ENCODE measurements at places on chromosomes 2 and 18. TPM values are rescaled to one million over a fixed set of nuclear protein-coding genes. Genes with fewer than 3 reads are reported as not detected.

DNA sequence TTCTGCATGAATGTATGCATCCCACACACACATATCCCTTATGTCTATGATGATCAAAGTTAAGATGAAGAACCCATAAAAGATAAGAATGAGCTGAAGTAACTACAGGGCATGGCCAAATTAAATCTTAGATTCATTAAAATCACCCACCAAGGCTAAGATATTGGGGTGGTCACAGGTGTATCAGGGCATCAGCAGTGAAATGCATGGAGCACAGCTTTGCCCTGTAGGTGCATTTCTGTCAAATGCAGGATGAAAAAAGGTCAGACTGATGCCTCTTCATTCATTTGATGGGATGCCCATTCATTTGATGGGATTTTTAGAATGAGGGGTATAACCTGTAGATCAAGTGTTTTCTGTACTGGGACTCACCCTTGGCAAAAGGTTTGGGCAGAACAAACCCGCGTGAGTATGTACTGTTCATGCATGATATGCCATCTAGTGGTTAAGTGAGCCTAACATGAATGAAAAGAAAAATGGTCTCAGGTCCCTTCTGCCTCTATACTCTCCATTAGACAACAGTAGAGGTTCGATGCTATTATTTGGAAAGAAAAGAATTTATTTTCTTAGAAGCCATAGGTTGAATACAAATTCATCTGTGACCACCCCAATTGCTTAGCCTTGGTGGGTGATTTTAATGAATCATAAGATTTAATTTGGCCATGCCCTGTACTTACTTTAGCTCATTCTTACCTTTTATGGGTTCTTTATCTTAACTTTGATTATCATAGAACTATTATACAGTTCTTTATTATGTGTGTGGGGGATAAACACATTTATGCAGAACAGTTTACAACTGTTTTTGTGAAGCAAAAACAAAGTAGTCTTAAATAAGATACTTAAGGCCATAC is 43.2 kb upstream of the NOSTRIN start:
- DNase-seq, result peak; percentile 20

The CCDC148 gene
- 0.22 TPM for polyA plus RNA-seq

DNA sequence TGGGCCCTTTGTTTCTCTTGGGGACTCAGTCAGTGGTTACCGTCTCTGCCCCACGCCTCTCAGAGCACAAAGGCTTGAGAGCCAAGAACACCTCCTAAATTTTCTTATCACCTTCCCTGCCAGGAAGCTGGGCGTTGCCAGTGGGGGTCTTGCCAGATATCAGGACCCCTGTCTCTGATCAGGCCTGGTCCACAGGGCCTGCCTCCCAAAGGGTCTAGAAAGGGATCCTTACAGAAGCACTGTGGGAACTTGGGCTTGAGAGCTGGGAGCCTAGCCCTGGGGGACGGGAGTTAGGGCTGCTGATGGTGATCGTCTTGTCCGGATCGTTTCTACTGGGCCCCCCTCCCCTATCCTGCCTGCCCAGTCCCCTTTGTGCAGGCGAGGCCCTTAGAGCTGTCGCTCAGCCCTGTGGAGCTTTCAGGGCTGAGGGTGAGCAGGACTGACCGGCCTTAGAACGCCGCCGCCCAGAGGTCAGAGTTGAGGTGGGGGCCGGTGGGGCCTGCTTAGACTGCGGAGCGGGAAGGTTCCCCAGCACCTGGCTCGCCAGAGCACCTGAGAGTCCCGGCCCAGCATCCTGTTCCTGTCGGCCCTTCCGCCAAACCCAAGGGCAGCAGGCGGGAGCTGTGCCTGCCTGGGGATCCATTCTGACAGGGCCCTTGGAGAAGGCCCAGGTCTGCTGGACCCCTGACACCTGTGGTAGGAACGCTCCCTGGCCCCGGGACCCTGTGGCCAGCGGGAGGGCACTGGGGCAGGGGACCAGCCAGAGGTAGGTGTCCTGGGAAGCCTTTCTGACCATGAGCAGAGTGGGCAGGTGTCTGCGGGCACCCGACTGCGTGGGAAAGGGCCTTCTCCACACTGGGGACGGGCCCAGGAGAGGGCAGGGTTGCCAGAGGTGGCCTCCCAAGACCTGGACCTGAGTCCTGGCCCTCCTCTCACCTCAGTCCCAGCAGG is 956 bp downstream of the ESPNL start:
- DNase-seq, result no peak

- DNase-seq, result no peak
Observed at GRCh38 chr2:231672617-231673347, 35.5 kb upstream of the PTMA start.

DNA sequence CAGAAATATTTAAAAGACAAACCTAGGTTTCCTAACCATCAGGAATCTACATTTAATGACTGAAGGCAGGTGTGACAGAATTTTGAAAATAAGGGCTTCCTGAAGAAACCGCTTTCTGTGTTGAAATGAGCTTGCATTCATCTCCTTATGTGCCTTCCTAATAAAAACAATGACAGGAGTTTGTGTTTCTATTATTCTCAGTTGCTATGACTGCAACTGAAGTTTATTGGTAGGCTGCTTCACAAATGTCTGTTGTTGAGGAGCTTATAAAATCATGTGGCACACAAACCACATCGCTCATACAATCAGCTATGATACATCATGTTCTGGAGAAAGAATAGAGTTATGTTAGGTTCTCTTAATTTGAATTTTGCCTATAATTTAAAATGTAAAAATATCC is 362.7 kb upstream of the SLC8A1 start:
- DNase-seq, result no peak

DNA sequence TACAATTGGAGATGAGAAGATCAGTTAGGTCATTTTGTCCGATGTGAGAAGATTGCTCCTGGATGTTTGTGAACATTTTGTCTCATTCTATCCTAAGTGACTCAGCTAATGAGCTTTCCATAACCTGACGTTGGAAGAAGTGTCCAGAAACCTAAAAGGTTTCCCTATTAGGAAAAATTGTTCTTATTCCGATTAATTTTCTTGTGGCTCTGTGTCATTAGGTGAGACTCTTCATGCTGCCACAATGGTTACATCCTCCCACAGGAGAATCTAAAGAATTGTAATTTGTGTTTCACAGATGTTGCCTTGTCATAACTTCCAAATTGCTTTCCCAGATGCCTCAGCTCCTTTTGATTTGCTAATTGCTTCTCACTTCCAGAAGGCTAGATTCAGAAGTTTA is 261.0 kb upstream of the APCDD1 start:
- DNase-seq, result no peak

The WNT6 gene
- polyA plus RNA-seq, result not detected

DNA sequence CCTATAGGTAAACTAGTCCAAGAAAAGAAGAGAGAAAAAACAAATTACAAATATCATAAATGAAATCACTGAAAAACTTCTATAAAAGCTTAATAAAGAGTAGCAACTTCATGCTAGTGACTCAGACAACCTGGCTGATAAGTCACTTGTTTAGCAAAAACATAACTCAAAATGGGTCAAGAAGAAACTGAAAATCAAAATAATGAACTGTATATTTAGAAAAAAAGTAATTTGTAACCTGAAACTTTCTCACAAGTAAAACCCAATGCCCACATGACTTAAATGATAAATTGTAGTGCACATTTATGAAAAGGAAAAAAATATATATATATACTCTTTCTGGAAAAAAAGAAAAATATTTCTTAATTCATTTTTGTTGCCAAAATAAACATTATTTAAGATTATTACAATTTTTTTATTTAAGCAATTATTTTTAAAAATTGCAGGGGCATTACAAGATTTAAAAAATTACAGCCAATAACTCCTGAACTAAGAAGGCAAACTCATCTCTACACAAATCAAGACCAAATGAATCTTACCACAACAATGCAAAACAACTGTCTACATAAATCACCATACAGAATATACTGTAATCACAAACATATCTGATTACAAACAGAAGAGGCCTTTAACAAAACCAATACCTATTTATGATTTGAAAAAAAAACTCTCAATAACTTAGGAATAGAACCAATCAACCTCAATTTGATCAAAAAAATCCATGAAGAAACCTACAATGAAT is 406.3 kb downstream of the CDH7 start:
- DNase-seq, result no peak

DNA sequence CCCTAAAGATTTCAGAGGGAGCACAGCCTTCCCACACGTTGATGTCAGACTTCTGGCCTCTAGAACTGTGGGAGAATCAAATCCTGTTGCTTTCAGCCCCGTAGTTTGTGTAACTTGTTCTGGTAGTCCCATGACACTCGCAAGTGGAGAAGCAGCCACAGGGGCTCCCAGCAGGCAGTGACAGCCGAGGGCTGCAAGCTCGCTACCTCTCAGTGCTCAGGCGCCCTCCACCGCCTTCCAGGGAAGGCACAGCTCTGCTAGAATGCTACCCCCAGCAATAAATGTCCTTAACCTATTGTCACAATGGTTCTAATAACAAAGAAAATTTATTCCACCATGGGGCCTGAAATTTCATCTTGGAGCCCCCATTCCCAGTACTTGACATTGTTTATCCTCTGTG is 143.1 kb upstream of the ZNF236 start:
- DNase-seq, result no peak

The AGXT gene
- not detected for polyA plus RNA-seq

DNA sequence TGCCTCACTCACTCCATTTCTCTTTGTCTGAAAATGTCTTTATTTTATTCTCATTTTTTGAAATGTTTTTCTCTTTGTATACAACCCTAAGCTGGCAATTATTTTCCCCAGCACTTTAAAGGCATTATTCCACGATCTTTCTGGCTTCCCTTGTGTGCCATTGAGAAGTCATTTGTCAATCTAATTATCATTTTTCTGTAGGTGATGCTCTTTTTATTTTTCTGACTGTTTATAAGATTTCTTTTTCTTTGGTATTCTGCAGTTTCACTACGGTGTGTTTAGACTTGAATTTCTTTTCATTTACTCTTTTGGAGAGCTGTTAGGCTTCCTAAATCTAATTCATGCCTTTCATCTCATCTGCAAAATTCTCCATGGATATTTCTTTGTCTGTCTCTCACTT is 8.1 kb downstream of the SCYGR4 start:
- no peak for DNase-seq

The MROH2A gene
- not detected for polyA plus RNA-seq

The DPY30 gene
- 79.1 TPM for polyA plus RNA-seq

DNA sequence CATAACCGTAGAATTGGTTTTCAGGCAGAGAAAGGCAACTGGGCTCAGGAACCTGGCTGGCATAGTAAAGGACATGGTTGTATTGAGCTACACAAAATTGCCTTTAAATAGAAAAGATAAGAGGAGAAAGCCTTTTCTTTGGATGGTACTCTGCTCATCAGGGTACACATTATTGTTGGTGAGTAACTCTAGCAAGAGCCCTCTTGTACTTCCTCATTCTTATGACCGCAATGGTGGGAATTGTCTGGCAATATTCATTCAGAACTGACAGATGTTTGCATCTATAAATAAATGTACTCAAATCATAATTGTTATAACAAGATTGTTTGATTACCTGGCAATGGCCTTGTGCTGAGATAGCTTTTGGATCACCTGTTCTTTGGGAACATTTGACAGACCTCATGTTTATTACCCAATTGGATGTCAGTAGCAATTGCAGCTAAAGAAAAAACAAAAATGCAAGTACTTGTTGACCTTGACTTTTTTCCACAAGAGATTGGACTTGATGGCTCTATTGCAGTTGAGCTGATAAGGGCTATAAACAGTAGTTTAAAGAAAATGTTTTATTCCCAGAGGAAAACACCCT is 43.9 kb downstream of the MEIS1 start:
- DNase-seq, result no peak

DNA sequence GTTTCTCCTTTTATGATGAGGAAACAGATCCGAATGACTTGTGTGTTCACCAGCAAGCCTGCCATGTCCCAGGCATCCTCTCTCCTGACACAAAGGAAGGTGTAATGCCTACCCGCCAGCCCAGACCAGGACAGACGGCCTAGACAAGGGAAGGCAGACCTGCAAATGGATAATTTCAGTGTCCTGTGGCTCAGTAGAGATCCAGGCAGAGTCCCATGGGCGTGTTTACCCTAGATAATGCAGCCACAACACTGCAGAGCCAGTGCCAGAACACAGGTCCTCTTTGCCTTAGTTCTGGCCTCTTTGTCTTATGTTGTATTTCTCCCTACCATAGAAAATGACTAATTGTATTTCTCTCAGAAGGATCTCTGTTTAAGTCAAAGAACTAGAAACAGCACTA is 12.7 kb downstream of the TRAPPC12 start:
- no peak for DNase-seq

- DNase-seq, result peak; percentile 54
Observed at GRCh38 chr2:200479692-200480265, 30.1 kb downstream of the KCTD18 start.

DNA sequence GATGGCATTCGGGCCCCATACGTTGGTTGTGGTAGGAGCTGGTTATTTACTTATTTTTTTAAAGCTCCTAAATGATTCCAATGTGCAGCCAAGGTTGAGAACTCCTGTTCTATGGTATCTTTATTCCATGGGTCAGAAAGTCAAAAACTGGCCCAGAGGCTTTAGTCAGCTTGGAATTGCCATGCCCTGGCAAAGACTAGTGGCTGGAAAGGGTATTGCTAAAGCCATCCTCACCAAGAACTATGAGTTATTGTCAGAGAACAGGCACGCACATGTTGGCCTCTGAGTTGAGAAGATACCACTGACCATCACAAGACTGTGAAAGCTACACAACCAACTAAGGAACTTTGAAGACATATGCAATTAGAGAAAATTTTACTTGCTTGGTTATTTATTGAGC is 47.9 kb upstream of the ACMSD start:
- no peak for DNase-seq

DNA sequence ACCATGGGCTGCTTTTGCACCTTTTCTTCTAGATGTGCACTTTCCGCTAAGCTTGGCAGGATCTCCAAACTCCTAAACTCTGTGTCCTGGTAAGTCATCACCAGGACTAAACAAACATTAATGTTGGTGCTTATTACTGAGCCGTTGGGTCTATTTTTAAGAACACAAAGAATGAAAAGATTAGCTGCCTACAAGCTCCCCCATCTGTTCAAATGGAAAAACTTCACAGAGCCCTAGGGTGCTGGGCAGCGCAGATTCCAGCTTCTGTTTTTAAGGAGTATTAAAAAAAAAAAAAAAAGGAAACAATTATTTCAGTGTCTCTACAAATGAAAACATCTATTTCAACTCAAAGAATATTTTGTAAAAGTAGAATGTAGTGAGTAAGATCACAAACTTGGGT is 97.8 kb upstream of the AQP4 start:
- DNase-seq, result no peak

The SEMA4C gene
- 21.4 TPM for polyA plus RNA-seq

- DNase-seq, result no peak
Observed at GRCh38 chr2:197497326-197497725, 2.3 kb downstream of the HSPD1 start.

GRCh38 chr2:74201596-74201995 is 3.2 kb downstream of the MTHFD2 start:
- DNase-seq, result no peak

DNA sequence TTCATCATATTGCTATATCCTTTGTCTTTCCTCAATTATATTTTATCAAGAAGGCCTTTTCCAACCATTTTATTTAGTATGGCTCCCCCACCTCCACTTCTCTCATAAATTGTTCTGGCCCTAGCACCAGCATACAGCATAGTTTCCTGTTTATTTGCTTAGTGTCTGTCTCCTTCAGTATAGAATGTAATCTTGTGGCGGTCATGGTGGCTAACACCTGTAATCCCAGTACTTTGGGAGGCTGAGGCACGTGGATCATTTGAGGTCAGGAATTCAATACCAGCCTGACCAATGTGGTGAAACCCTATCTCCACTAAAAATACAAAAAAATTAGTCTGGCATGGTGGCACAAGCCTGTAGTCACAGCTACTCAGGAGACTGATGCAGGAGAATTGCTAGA is 39.6 kb upstream of the CLASP1 start:
- no peak for DNase-seq

GRCh38 chr2:79799729-79800128 is 286.9 kb downstream of the CTNNA2 start:
- DNase-seq, result no peak
